Activated CD4-positive, alpha-beta T cell treated with anti-CD3 and anti-CD28 coated beads, Interleukin-2, amount 50 U/mL, for 24 hours (primary cell): ENCODE measurements at places on chromosomes 2 and 18.

- DNase-seq = no peak
These were observed 61.5 kb downstream of the EMILIN2 start for GRCh38 chr18:2908166-2908945.

DNA sequence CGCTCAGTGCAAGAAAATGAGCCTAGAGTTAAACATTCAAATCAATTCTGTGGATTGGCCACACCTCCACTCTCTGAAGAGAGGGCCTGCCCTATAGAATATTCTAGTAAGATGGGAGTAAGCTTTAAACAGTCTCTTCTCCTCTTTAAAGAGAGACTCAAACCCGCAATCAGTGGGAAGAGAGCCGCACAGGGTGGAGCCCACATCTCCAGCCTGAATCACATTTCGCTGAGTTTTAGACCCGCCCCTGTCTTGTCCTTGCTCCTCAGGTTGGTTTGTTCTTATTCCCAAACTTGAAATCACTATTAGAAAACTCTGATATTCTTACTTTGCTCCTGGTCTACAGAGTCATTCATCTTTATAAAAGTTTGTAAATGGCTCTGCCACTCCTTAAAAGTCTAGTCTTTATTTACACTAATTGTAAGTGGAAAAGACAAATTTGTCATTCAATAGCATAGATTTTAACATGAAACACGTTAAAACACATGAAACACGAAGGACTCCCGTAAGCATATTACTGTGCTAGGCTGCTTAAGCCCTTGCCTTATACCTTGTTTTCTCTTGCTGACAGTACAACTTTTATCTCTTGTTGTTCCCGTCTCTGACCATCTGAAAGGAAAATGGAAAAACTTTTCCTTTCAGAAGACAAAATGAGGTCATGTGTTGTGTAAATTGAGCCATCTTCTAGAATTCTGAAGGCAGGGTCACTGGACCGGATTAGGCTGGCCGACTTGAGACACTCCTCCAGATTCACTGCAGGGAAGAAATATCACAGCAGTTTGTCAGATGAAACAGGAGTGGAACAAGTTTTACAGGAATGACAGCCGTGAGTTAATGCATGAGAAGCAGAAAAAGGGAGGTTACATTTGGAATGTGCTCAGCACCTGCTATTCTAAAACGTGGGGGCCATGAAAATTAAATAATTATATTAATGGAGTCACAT is 5.6 kb downstream of the DSC1 start:
- DNase-seq = no peak

- DNase-seq = peak; percentile 29
These were observed 166.0 kb downstream of the SOCS6 start for GRCh38 chr18:70454704-70455322.

DNA sequence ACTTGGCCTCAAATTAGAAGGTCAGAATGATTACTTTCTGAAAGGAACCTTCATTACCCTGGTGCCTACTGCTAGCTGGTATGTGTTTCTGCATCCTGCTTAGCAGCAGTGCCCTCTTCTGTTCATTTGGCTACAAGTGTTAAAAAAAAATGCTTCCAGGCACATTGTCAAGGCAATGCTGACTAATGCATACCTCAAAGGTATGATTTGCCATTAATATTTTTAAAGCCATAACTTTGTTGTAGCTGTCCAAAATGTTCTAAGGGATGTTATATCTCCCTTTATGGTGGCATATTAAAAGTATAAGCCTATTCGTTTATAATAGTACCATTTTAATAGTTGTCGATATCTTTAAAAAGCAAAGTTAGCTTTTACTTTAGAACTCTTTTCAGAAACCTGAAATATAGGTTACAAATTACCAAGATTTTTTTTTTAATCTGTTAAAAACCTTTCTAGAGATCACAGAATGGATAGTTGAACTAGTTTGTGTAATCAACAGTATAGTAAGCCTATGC is 52.0 kb upstream of the FAM171B start:
- no peak for DNase-seq

GRCh38 chr18:22524783-22525182 is 107.1 kb upstream of the CTAGE1 start:
- no peak for DNase-seq

DNA sequence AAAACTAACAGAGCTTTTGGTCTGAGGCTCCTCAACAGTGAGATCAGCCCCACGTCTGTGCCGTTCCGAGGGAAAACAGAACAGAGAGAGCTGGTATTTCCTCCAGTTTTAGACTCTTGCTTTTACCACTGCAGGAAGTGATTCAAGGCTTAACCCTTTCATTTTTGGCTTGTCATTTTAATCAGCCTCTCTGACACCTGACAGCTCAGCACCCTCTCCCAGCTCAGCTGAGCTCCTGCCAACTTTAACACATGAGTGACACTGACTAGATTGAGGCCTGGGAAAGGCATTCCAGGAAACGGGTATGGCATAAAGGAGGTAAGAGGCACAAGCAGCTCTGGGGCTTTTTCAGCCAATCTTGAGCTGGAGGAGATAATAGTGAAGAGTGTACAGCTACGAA is 239.4 kb upstream of the SKOR2 start:
- DNase-seq = no peak
